ENCODE measurements at places on chromosomes 16 and 17. TPM values are rescaled to one million over a fixed set of nuclear protein-coding genes. Genes with fewer than 3 reads are reported as not detected.

The KCNAB3 gene
- total RNA-seq: 7.7 TPM

The AOC2 gene
- 1.0 TPM for total RNA-seq

GRCh38 chr17:39816272-39816671 is 47.8 kb downstream of the IKZF3 start:
- no peak for DNase-seq
- peaks cover 80% of the 10 kb centered on the region for H3K4me1 ChIP-seq
- H3K27ac ChIP-seq: no peak overlapping the region
- peaks cover 31% of the 10 kb centered on the region for H3K36me3 ChIP-seq
- H3K27me3 ChIP-seq: no peaks in the 10 kb centered on the region

- no peak overlapping the region for H3K27ac ChIP-seq
- no peak overlapping the region for H3K4me3 ChIP-seq
- no peaks in the 10 kb centered on the region for H3K27me3 ChIP-seq
- no peak for DNase-seq
Observed at GRCh38 chr16:62035115-62036092, 834 bp downstream of the CDH8 start.

GRCh38 chr17:56167491-56167890 is 14.2 kb downstream of the ANKFN1 start:
- DNase-seq: no peak
- no peaks in the 10 kb centered on the region for H3K27me3 ChIP-seq
- H3K4me3 ChIP-seq: no peak overlapping the region
- no peak overlapping the region for H3K27ac ChIP-seq
- H3K4me1 ChIP-seq: no peaks in the 10 kb centered on the region

- H3K4me3 ChIP-seq: no peak overlapping the region
- no peaks in the 10 kb centered on the region for H3K36me3 ChIP-seq
- DNase-seq: no peak
- H3K27me3 ChIP-seq: peaks cover 15% of the 10 kb centered on the region
Observed at GRCh38 chr16:88379694-88380040, 3.1 kb upstream of the ZNF469 start.

GRCh38 chr16:48146131-48146530 is 9.7 kb downstream of the ABCC12 start:
- H3K27me3 ChIP-seq: peaks cover 15% of the 10 kb centered on the region
- no peaks in the 10 kb centered on the region for H3K4me1 ChIP-seq
- no peak for DNase-seq
- no peak overlapping the region for H3K27ac ChIP-seq
- no peaks in the 10 kb centered on the region for H3K36me3 ChIP-seq

DNA sequence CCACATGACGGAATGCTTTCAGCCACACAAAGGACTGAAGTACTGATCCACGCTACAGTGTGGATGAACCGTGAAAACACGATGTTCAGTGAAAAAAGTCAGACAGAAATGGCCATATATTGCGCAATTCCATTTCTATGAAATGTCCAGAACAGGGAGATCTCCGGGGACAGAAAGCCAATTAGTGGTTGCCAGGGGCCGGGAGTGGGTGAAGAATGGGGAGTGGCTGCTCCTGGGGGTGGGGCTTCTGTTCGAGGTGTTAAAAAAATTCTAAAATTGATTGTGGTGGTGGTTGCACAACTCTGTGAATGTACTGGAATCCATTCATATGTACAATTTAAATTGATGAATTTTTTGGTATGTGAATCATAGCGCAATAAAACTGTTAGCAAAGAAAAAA is 154.8 kb upstream of the HSBP1 start:
- H3K36me3 ChIP-seq: no peaks in the 10 kb centered on the region
- H3K4me3 ChIP-seq: no peak overlapping the region
- no peaks in the 10 kb centered on the region for H3K27me3 ChIP-seq
- DNase-seq: no peak

- no peak overlapping the region for H3K27ac ChIP-seq
- peak overlapping the region; percentile 27 for H3K4me3 ChIP-seq
- H3K27me3 ChIP-seq: peaks cover 36% of the 10 kb centered on the region
- H3K4me1 ChIP-seq: peaks cover 39% of the 10 kb centered on the region
Observed at GRCh38 chr16:89924297-89924924, 1.3 kb downstream of the TUBB3 start.

DNA sequence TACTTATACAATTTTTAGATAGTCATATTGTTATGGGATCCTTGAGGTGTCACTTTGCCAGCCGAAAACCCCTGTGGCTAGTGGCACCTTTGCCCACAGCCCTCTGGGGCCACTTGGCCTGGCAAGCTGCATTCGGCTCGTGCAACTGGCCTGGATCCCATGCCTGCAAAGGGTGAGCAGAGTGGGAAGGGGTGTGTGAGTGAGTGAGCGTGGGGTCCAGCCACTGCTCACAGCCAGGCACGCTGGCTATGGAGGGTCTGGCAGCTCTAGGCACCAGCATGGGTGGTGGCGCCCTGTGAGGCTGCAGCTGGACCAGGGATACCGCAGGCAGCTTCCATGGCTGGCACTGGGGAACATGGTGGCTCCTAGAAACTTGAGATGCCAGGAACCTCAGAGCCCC is 49.0 kb downstream of the ESRP2 start:
- no peak for DNase-seq
- no peak overlapping the region for H3K4me3 ChIP-seq
- no peaks in the 10 kb centered on the region for H3K4me1 ChIP-seq
- H3K36me3 ChIP-seq: peaks cover 62% of the 10 kb centered on the region
- no peaks in the 10 kb centered on the region for H3K27me3 ChIP-seq

- no peaks in the 10 kb centered on the region for H3K4me1 ChIP-seq
- no peak overlapping the region for H3K27ac ChIP-seq
- DNase-seq: no peak
Observed at GRCh38 chr16:68478526-68479250, 30.4 kb upstream of the SMPD3 start.

GRCh38 chr17:61323909-61324868 is 75.5 kb upstream of the TBX2 start:
- no peak overlapping the region for H3K4me3 ChIP-seq
- H3K36me3 ChIP-seq: no peaks in the 10 kb centered on the region
- H3K4me1 ChIP-seq: no peaks in the 10 kb centered on the region
- no peak overlapping the region for H3K27ac ChIP-seq
- no peak for DNase-seq

DNA sequence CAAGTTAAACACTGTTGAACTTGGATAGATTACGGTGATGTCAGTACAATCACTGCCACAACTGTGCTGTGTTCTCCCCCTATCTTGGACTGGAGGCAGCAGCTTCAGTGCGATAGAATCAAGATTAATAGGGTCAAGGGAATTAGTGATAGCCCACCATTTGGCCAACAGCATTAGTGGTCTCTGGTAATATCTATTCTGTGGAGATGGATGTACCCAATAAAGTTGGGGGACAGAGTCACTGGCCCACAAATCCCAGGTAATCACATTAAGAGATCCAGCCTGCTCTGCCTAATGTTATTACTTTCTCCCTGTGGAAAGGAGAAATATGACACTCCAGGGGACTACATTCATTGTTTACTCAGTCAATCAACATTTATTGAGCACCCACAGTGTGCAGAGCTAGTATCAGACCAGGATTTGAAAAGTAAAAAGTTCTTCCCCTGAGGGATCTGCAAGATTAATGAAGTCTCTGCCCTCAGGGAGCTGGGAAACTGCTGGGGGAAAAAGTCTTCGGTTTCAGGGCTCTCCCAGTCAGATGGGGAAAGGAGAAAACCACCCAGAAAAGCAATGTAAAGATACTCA is 23.6 kb upstream of the ATP5MC1 start:
- DNase-seq: no peak
- no peaks in the 10 kb centered on the region for H3K27me3 ChIP-seq
- H3K36me3 ChIP-seq: peaks cover 18% of the 10 kb centered on the region
- H3K4me3 ChIP-seq: no peak overlapping the region

DNA sequence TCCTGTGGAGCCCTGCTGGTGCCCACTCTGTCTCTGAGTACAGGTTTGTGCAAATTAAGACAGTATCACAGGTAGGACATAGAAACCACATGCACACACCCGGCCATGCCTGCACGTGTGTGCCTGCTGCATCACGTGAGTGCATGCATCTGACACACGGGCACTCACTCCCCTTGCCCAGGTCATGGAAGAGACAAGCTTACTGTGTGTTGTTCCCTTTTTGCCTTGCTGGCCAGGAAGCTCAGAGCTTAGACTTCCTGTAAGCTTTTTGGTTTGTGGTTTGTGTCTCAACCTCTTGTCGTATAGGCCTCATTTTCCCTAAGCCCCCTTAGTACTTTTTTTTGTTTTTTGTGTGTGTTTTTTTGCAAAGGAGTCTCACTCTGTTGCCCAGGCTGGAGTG is 25.0 kb downstream of the ZNF469 start:
- H3K36me3 ChIP-seq: no peaks in the 10 kb centered on the region
- no peak for DNase-seq
- no peak overlapping the region for H3K27ac ChIP-seq
- no peak overlapping the region for H3K4me3 ChIP-seq

GRCh38 chr17:1179818-1180742 is at the start of gene ABR:
Gene ABR (minus strand): TSS chr17:1179981. CDS start chr17:1179727, 254 bp downstream.
- DNase-seq: peak; percentile 57
- no peaks in the 10 kb centered on the region for H3K36me3 ChIP-seq
- no peak within 1 kb of the TSS for H3K27ac ChIP-seq
- peaks cover 8% of the 10 kb centered on the region for H3K4me1 ChIP-seq
- H3K27me3 ChIP-seq: peaks cover 11% of the 10 kb centered on the region
- peak within 1 kb of the TSS; percentile 68 for H3K4me3 ChIP-seq

DNA sequence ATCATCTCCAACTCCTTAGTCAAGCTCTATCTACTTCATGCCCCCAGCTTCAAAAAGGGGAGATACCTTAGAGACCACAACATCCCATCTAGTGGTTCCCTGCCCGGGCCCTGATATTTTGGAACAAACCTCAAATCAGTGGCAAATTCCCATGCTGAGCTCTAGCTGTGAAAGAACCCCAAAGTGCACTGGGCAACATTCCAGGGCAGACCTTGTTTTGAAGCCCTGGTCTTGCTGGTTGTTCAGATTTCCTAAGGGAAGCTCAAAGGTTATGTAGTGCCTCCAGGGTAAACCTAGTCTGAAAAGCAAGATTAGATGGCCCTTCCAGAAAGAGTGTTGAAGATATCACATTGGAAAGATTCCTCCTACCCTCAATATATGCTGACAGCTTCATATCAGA is 16.3 kb downstream of the FAM117A start:
- no peak for DNase-seq
- peaks cover 41% of the 10 kb centered on the region for H3K36me3 ChIP-seq
- H3K27ac ChIP-seq: peak overlapping the region; percentile 94
- no peaks in the 10 kb centered on the region for H3K27me3 ChIP-seq
- H3K4me1 ChIP-seq: peaks cover 81% of the 10 kb centered on the region
- peak overlapping the region; percentile 78 for H3K4me3 ChIP-seq

- peaks cover 1% of the 10 kb centered on the region for H3K4me1 ChIP-seq
- no peak for DNase-seq
- no peak overlapping the region for H3K4me3 ChIP-seq
- H3K27me3 ChIP-seq: peaks cover 16% of the 10 kb centered on the region
Observed at GRCh38 chr17:79968116-79968515, 67.6 kb downstream of the TBC1D16 start.

DNA sequence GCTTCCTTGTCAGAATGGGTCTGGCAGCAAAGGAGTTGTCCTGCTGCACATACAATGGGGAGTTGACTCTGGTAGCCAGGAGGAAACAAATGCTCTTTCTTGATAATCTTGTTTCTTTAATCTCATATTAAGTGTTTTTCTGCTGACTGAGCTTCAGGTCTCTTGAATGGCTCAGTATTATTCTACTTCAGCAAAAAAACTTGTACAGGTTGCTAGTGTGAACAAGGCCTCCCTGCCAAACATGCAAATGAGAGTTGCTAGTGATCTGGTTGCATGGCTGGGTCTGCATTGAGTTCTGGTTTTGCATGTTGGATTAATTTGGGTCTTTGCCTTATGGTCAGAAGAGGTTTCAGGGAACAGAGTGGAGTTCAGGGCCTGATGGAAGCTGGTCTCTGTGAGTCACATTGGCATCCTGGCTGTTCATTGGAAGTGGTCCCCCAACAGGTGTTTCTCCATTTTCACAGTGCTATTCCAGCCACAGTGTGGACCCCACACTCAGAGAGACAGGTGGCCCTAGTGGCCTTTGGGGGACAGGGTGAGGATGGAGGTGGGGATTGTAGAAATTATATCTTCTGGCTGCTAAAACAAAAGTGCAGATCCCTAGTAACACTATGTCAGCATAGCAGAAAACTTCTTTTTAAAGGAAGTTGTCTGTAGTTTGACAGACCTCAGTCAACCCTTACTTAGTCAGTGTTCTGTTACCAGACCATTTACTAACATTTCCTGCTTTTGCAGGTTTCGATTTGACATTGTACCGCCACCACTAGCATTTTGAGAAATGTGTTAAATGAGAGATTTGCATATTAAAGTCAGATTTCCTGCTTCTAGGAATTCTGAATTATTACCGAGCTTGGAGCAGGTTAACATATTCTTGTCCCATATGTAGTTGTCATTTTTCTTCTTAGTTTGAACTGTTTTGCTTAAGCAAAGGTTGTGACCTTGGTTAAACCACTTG is 47.1 kb downstream of the EPN2 start:
- H3K36me3 ChIP-seq: no peaks in the 10 kb centered on the region
- H3K4me3 ChIP-seq: no peak overlapping the region
- DNase-seq: no peak
- H3K4me1 ChIP-seq: peaks cover 36% of the 10 kb centered on the region

- H3K4me1 ChIP-seq: peaks cover 57% of the 10 kb centered on the region
- no peaks in the 10 kb centered on the region for H3K27me3 ChIP-seq
- peak overlapping the region; percentile 97 for H3K27ac ChIP-seq
- H3K4me3 ChIP-seq: peak overlapping the region; percentile 83
Observed at GRCh38 chr17:64016231-64016784, 4.1 kb downstream of the ICAM2 start.

DNA sequence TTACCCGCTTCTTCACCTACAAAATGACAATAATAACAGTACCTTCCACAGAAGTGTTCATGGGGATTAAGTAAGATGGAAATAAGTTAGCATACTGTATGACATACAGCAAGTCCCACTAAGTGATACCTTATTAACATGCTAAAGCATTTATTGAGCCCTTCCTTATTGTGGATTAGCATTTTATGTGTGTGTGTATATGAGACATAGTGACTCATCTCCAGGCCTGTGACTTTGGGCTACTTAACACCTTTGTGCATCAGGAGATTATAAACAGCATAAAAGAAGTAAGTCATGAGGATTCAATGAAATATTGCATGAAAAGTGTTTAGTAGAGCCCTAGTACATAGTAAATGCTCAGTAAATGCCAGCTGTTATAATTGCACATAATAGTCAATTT is 52.9 kb downstream of the CA10 start:
- no peaks in the 10 kb centered on the region for H3K36me3 ChIP-seq
- DNase-seq: no peak
- H3K4me3 ChIP-seq: no peak overlapping the region
- H3K27me3 ChIP-seq: no peaks in the 10 kb centered on the region
- H3K4me1 ChIP-seq: no peaks in the 10 kb centered on the region
